Stimulated activated CD8-positive, alpha-beta memory T cell treated with anti-CD3 and anti-CD28 coated beads, Interleukin-15, amount 100 ng/mL, for 1 hour (primary cell): ENCODE measurements at places on chromosomes 2 and 18.

GRCh38 chr2:64836566-64836965 is 152.6 kb upstream of the SLC1A4 start:
- no peak for DNase-seq

DNA sequence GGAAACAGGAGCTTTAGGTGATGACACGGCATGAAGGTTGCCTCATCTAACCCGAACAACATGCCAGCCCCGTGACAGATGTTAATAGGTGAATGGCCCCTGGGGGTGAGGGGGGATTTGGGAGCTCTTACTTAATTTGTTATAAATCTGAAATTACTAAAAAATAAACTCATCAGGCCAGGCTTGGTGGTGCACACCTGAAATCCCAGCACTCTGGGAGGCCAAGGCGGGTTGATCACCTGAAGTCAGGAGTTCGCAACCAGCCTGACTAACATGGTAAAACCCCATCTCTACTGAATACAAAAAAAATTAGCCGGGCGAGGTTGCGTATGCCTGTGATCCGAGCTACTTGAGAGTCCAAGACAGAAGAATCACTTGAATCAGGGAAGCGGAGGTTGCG is 6.1 kb downstream of the STK25 start:
- DNase-seq: no peak

- no peak for DNase-seq
Observed at GRCh38 chr2:174760845-174761473, 3.3 kb downstream of the CHRNA1 start.

DNA sequence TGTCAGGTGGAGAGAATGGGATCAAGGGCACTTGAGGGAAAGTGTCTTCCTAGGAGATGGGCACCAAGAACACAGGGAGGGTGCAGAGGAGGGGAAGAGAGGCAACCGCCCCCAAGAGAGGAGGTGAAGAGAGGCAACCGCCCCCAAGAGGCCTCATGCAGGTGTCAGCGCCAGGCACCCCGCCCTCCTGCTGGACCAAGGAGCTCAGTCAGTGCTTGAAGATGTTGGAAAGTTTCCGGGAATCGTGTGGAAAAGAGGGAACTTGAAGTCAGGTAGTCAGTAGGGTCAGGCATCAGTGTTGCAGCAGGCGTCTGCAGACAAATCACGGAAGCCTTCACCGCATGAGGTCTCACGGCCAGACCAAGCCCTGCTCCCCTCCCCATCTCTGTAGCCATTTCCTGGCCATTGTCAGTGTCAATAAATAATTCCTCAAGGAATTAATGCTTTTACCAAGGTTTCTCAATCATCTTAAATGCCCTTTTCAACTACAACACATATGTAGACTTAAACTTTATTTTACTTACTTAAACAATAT is 353.1 kb downstream of the EIPR1 start:
- DNase-seq: no peak

DNA sequence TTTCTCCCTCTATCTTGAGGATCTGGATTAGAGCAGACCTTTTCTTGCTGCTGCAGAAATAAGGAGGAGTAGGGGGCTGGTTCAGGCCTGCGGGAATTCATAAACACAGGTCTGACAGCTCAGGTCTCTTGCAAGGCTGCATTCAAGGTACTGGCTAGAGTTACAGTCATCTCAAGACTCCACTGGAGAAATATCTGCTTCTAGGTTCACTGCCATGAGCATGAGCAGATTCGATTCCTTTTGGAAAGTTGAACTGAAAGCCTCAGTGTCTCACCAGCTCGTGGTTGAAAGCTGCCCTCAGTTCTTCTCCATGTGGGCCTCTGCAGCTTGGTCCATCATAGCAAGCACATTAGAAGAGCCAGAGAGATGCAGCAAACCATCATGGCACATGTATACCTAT is 124.4 kb upstream of the SETBP1 start:
- no peak for DNase-seq

GRCh38 chr2:62738981-62739936 is 33.7 kb downstream of the EHBP1 start:
- DNase-seq: no peak
